ENCODE measurements at places on chromosomes 4 and X. TPM values are rescaled to one million over a fixed set of nuclear protein-coding genes. Genes with fewer than 3 reads are reported as not detected.

The FAT4 gene
- total RNA-seq = not detected

The ITM2A gene
- total RNA-seq = 148 TPM

DNA sequence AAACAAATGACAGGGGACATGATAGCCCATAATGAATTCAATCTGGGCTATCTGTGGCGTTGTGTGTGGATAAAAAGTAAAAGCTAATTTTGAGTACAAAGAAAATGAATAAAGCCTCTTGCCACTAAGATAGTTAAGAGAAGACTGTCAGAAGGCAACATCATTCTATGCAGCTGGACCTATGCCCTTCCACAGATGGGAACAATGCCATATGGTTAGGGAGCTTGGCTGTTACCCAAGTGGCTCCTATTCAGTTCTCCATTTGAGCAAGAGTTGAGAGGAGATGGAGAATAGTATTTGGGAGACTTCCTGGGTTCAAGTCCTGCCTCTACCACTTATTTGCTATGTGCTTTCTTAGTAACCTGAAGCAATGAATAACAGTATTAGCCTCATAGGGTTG lies 107.7 kb downstream of the ANXA3 start:
- H3K27me3 ChIP-seq = peaks cover 2% of the 10 kb centered on the region
- H3K36me3 ChIP-seq = peaks cover 4% of the 10 kb centered on the region
- peaks cover 65% of the 10 kb centered on the region for H3K4me1 ChIP-seq
- DNase-seq = no peak

The GJB1 gene
- total RNA-seq = not detected

The SEPTIN6 gene
- total RNA-seq = 298 TPM

The IL1RAPL1 gene
- total RNA-seq = not detected

DNA sequence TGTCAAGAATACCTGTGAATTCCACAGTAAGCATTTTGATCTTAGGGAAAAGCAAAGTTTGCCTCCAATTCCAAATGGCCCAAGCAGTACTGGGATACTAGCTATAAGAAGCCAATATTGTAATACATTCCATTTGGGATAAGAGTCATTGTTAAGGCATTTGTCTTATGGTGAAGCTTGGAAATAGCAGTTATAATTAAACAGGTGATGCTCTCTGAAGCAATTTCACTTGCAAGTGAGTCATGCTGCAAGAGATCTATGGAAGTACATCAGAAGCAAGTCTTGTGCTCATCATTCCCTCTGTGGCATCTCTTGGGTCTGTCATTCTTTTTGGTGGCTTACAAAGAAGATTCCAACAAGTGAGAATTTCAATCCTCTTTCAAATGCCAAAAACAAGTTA lies 386.4 kb upstream of the RPS6KA3 start:
- H3K4me3 ChIP-seq = no peak overlapping the region
- no peak for DNase-seq
- H3K27me3 ChIP-seq = no peaks in the 10 kb centered on the region
- no peaks in the 10 kb centered on the region for H3K36me3 ChIP-seq
- H3K4me1 ChIP-seq = no peaks in the 10 kb centered on the region

DNA sequence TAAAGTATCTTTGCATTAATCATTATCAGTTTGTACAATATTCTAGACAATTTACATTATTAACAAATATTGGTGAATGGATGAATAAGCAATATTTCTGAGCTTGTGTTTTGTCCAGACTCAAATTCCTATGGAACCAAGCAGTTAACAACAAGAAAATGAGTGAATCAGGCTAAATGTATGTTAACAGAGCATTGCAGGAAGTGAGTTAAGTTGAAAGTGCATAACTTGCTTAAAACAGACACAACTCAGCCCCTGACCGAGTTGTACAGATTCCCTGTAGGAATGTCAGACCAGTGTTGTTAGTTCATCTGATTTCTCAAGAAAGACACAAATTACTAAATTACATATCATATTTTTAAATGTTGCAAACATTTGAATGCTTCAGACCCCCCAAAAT lies 23.7 kb upstream of the CSN1S1 start:
- no peak for DNase-seq
- peaks cover 6% of the 10 kb centered on the region for H3K27me3 ChIP-seq
- H3K4me1 ChIP-seq = no peaks in the 10 kb centered on the region

DNA sequence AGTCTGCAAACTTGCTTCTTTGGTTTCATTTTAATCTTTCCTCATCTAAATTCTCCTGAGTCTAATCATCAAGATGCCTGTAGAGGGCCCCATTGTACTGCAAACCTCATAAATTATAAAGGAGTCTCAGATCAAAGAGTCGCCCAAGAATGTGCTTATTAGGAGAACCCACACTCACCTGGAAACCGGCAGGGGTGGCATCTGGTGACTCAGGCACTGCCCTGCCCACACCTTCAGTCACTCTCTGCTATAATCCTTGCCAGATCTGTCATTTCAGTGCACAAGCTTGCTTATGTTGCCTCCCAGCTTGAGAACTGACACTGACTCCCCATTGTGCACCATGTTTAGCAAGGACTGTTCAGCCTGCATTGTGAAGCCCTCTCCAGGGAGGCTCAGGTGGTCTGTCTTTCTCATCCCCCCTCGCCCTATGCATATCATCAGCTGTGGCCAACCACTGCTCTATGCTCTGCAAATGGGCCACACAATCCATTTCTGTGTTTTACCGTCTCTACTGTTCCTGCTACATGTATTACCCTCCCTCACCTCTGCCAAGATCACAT lies 12.4 kb downstream of the EPGN start:
- H3K4me1 ChIP-seq = peaks cover 5% of the 10 kb centered on the region
- no peaks in the 10 kb centered on the region for H3K36me3 ChIP-seq
- peak; percentile 51 for DNase-seq
- H3K4me3 ChIP-seq = no peak overlapping the region

DNA sequence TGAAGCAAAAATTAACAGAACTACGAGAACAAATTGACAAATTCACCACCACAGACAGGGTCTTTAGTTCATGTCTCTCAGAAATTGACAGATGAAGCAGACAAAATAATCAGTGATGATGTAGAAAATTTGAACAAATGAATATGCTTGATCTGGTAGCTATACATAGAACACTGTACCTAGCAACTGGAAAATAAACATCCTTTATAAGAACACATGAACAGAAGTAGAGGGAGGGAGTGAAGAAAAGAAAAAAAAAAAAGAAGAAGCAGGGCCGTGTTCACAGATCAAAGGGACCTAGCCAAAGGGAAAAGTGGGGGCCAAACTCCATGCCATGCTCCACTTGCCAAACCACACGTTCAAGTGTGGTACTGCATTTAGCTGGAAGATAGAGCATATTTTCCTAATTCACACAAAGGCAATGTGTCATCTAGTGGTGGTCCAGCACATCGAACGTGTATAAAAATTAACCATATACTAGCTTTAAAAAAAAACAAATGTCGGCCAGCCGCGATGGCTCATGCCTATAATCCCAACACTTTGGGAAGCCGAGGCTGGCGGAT lies 5.6 kb upstream of the THOC2 start:
- H3K27ac ChIP-seq = no peak overlapping the region
- no peak overlapping the region for H3K4me3 ChIP-seq
- no peak for DNase-seq

The GPR78 gene
- not detected for total RNA-seq

DNA sequence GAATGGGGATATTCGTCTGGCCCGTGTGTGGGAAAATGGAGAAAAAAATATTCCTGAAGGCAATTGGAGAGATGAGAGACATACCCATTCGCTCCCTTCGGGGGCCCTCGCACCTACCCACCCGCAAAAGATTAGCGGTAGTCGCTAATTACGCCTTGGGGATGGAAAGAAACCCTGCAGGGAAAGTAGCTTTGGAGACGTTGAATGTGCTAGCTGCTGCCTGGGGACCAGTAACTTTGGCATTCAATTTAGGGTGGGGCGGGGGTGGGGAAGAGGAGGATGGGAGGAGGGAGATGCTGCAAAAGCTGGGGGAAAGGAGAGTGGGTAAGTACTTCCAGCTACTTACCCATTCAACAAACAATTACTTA lies 407 bp upstream of the ZC4H2 start:
- peaks cover 25% of the 10 kb centered on the region for H3K4me1 ChIP-seq
- peak overlapping the region; percentile 94 for H3K4me3 ChIP-seq
- H3K27me3 ChIP-seq = no peaks in the 10 kb centered on the region

GRCh38 chrX:107467271-107467670 lies 17.8 kb downstream of the FRMPD3 start:
- no peak overlapping the region for H3K27ac ChIP-seq
- H3K27me3 ChIP-seq = peaks cover 4% of the 10 kb centered on the region
- no peak overlapping the region for H3K4me3 ChIP-seq
- no peak for DNase-seq
- no peaks in the 10 kb centered on the region for H3K36me3 ChIP-seq
- no peaks in the 10 kb centered on the region for H3K4me1 ChIP-seq

DNA sequence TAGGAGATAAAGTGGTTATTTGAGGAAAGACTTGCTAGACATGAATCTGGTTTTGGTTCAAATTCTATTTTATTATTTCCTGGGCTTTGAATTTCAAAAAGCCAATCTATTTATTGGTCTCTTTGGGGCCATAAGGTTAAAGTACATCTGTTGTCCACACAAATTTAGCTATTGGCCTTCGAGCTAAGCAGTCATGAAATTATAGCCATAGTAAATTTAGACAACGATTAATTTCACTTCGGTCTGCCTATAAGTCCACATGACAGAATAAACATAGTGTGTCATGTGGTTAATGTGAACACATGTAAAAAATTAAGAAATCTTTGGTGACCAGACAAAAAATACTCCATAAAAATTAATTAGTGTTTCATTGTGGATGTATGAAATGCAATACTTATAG lies 161.9 kb downstream of the PALLD start:
- H3K4me3 ChIP-seq = no peak overlapping the region
- H3K27ac ChIP-seq = no peak overlapping the region
- peaks cover 1% of the 10 kb centered on the region for H3K4me1 ChIP-seq
- no peak for DNase-seq
- no peaks in the 10 kb centered on the region for H3K36me3 ChIP-seq

- peaks cover 4% of the 10 kb centered on the region for H3K4me1 ChIP-seq
- no peaks in the 10 kb centered on the region for H3K27me3 ChIP-seq
- H3K27ac ChIP-seq = no peak overlapping the region
- no peak overlapping the region for H3K4me3 ChIP-seq
- DNase-seq = no peak
These were observed 470.5 kb downstream of the BCOR start for GRCh38 chrX:39627257-39627656.

DNA sequence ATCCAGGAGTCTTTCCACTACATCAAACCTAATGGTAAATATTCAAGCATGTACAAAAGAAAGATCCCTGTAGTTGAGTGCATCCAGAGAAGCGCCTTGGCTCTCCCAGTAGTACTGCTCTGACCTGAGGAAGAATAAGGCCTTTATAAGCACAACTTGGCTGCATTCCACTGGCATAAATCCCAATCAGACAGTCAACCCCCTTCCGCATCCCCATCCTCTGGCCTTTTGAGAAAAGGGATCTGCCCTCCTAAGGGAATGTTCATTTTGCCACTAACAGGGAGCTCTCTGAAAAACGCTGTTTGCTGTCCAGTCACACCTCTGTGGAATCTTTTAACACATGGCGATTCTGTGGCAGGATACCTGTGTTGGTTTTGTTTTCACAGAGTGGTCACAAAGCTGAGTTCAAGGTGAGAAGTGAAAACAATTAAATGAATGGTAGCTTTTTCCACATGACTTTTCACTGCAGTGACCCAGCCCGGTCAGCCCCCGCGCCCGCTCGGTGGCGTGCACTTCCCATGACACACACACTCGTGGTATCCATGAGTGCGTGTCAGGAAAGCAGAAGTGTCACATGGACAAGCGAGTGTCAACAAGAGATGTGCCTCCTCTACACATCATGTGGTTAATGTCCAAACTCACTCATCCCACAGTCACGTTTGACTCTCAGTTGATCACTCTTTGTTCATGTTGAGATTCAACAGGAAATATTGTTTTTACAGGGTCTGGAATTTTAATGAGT lies 112.2 kb upstream of the ENPP6 start:
- peaks cover 5% of the 10 kb centered on the region for H3K36me3 ChIP-seq
- H3K27me3 ChIP-seq = no peaks in the 10 kb centered on the region
- H3K4me3 ChIP-seq = no peak overlapping the region
- DNase-seq = no peak
- H3K27ac ChIP-seq = no peak overlapping the region
- H3K4me1 ChIP-seq = peaks cover 22% of the 10 kb centered on the region

The CWH43 gene
- total RNA-seq = not detected
